ENCODE measurements at places on chromosomes 2 and 18.

DNA sequence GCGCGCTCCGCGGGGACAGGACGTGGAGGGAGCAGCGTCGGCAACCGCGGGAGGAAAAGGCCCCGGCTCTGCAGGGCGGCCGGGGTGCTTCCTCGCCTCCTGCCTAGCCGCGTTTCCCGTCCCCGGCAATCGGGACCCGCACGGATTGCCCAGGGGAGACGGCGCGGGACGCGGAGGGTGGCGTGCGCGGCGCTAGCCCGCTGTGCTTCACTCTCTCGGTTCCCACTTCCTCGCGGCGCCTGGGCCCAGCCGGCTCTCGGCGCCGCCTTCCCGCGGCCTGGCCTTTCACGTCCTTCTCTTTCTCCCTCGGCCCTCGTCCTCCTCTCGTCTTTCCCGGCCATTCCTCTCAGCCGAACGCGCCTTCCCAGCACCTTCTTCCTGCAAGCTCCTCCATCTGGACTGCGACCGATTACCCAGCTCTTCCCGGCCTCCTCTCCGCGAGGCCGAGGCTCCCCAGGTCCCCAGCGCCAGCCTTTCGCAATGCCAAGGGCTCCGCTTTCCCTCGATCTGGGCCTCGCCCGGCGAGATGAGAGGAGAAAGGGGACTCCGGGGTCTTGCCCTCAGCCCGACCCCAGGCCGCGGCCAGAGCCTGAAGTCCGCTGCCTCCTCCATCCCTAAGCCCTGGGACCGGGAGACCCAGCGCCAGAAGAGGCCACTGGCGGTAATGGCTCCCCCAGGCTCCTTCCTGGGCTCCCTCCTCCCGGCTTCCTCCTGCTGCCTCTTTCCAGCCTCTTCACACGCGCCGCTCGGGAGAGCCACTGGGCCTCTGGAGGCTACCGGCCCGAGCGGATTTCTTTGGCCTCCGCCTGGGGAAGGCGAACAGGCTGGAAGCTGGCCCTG lies 34.3 kb upstream of the ATP6V1B1 start:
- peak overlapping the region; percentile 76 for H3K4me3 ChIP-seq
- H3K27ac ChIP-seq: no peak overlapping the region
- H3K4me1 ChIP-seq: peaks cover 20% of the 10 kb centered on the region
- H3K27me3 ChIP-seq: peaks cover 97% of the 10 kb centered on the region
- peaks cover 2% of the 10 kb centered on the region for H3K36me3 ChIP-seq

DNA sequence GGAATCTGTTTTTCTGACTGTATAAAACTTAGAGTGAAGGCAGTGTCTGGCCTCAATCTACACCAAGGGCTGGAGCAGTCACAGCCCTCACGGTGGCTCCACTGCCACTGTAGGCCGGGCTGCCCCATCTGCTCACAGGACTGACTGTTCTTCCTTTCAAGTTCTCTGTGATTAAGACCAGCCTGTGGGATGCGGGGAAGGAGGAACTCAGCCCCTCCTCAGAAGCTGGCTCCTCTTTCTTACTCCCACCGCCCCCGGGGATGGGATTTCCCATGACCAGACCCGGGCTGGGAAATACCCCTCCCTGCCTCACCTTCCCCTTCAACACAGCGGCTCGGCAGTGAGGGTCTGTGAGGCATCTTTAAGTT lies 106.0 kb downstream of the COPS8 start:
- H3K27ac ChIP-seq: no peak overlapping the region
- no peaks in the 10 kb centered on the region for H3K4me1 ChIP-seq
- H3K36me3 ChIP-seq: no peaks in the 10 kb centered on the region

GRCh38 chr2:5995832-5996231 lies 303.6 kb downstream of the SOX11 start:
- H3K4me3 ChIP-seq: no peak overlapping the region
- H3K36me3 ChIP-seq: peaks cover 3% of the 10 kb centered on the region
- H3K4me1 ChIP-seq: no peaks in the 10 kb centered on the region
- H3K27me3 ChIP-seq: no peaks in the 10 kb centered on the region
- no peak for DNase-seq
- H3K27ac ChIP-seq: no peak overlapping the region

DNA sequence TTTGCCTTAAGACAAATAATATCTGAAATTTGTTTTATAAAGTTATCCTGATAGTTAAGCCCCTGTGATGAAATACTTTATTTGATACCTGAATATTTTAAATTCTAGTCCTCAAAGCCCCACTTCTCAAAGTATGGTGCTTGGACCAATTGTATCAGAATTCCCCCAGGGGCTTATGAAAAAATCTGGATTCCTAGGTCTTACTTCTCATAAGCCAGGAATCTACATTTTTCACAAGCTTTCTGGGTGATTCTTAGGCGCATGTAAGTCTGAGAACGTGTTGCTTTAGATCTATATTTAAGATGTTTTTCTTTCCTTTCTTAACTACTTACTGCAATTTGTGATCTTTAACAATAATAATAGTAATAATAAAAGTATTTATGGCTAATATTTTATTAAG lies 53.1 kb downstream of the MYO1B start:
- H3K4me1 ChIP-seq: no peaks in the 10 kb centered on the region
- no peak overlapping the region for H3K4me3 ChIP-seq

GRCh38 chr2:5316001-5316490 lies 376.1 kb upstream of the SOX11 start:
- no peak overlapping the region for H3K27ac ChIP-seq
- no peaks in the 10 kb centered on the region for H3K27me3 ChIP-seq
- no peaks in the 10 kb centered on the region for H3K36me3 ChIP-seq

DNA sequence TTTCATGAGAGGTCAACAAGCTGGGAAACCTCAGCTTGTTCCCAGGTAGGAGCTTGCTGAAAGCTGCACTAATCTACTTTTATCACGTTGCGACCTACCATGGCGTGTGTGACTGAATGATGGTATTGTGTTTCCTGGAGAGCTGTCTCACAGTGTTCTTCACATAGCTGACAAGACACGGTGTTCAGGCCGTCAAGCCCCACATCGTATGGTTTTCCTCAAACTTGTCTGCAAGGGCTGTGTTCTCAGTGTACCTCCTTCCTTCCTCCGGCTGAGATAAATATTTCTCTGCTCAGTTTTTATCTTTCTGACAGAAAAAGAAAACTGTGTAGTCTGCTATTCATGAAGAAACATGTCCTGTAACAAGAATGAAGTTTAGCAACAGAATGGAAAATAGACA lies 244.8 kb downstream of the DCDC2C start:
- no peak overlapping the region for H3K4me3 ChIP-seq
- no peak for DNase-seq
- no peaks in the 10 kb centered on the region for H3K27me3 ChIP-seq
- H3K4me1 ChIP-seq: no peaks in the 10 kb centered on the region
- H3K27ac ChIP-seq: no peak overlapping the region

GRCh38 chr18:32175265-32175664 lies 14.6 kb upstream of the MEP1B start:
- no peaks in the 10 kb centered on the region for H3K4me1 ChIP-seq
- no peak for DNase-seq
- no peak overlapping the region for H3K27ac ChIP-seq
- H3K36me3 ChIP-seq: no peaks in the 10 kb centered on the region

DNA sequence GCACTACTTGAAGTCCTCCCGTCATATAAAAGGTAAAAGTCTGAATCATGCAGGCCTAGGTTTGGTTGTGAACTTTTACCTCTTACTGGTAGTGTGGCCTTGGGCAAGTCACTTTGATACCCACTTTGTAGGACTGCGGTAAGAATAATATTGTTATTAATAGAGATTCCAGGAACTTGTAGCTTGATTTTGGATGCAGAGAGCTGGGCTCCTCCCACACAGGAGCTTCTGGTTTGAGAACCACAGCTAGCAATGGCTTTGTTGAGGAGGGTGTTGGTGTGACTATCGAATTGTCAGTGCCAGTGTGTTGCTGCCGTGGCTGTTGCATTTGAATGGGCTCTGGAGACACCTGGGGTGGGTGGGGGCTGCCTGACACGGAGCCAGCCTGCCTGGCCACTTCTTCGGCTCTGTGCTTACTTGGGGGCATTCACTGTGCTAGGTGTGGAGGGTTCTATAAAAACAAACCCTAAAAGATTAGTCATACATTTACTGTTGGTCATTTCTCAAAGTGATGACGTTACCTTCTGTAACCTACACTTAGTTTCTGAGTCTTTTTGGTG lies 38.5 kb downstream of the ASAP2 start:
- no peaks in the 10 kb centered on the region for H3K36me3 ChIP-seq
- H3K27me3 ChIP-seq: peaks cover 50% of the 10 kb centered on the region
- H3K4me1 ChIP-seq: no peaks in the 10 kb centered on the region
- no peak for DNase-seq
- no peak overlapping the region for H3K4me3 ChIP-seq

DNA sequence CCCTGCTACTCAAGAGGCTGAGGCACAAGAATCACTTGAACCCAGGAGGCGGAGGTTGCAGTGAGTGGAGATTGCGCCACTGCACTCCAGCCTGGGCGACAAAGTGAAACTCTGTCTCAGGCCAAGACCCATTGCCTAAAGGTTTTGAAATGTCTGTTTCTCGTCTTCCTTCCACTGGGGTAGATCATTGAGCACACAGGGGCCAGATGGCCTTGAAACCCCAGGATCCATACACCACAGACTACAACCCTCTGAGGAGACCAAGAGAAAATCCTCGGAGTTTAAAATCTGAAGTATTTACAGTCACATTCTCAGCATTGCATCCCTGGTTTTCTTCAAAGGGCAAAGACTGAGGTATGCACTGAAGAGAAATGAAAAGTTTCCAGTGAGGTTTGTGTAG lies 7.1 kb upstream of the EPAS1 start:
- DNase-seq: no peak
- no peaks in the 10 kb centered on the region for H3K36me3 ChIP-seq
- no peaks in the 10 kb centered on the region for H3K4me1 ChIP-seq
- H3K27me3 ChIP-seq: no peaks in the 10 kb centered on the region

DNA sequence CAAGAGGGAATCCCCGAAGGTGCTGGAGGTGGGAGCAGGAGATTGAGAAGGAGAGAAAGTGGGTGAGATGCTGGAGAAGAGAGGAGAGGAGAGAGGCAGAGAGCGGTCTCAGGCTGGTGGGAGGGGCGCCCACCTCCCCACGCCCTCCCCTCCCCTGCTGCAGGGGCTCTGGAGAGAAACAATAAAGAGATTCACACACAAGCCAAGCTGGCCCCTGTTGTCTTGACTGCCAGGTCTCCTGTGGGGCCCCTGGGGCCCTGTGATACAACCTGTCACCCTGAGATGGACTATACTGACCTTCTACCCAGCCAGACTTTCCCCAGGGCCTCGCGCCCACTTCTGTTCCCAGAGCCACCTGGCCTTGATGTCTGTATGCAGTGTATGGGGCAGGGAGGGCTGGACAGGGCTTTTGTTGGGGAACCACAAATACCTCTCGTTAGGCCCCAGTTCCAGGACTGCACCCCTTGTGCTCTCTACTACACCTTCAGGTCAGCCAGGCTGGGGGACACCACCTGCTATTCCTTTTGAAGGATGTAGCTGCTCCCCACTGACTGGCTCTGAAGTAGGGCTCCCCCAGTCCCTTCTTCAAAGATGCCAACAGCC lies 8.0 kb upstream of the SPEG start:
- peaks cover 3% of the 10 kb centered on the region for H3K36me3 ChIP-seq
- no peaks in the 10 kb centered on the region for H3K4me1 ChIP-seq
- H3K27ac ChIP-seq: no peak overlapping the region
- H3K4me3 ChIP-seq: no peak overlapping the region
- peaks cover 49% of the 10 kb centered on the region for H3K27me3 ChIP-seq

- no peak for DNase-seq
- H3K27ac ChIP-seq: no peak overlapping the region
- peaks cover 5% of the 10 kb centered on the region for H3K4me1 ChIP-seq
- no peak overlapping the region for H3K4me3 ChIP-seq
- peaks cover 66% of the 10 kb centered on the region for H3K27me3 ChIP-seq
- peaks cover under 1% of the 10 kb centered on the region for H3K36me3 ChIP-seq
Observed at GRCh38 chr2:11482473-11483035, 16.6 kb upstream of the E2F6 start.
